CD14-positive monocyte (primary cell): ENCODE measurements at places on chromosomes 16 and 17.

DNA sequence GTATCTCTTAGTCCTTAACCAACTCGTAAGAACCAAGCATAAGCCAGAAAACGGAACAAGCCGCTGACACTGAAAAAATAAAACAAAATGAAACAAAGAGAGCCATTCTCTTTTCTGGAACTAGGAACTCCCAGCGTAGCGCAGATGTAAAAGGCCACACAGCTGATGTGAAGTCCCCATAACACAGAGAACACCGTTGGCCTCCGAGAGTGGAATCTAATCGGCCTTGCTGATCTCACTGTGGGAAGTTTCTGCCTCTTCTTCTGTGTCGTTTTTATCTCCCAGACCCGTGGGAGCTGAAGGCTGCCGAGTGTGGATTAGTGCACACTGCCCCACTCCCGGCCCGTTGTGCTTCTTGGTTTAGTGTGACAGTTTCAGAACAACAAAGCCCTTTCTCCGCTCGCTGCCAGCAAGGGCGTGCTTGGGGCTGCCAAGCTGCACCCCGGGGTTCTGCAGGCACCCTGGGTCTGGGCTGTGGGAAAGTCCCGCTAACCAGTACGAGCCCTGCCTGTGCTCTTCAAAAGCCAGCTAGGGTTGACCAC lies 21.7 kb downstream of the TTYH2 start:
- DNase-seq: peak; percentile 47

DNA sequence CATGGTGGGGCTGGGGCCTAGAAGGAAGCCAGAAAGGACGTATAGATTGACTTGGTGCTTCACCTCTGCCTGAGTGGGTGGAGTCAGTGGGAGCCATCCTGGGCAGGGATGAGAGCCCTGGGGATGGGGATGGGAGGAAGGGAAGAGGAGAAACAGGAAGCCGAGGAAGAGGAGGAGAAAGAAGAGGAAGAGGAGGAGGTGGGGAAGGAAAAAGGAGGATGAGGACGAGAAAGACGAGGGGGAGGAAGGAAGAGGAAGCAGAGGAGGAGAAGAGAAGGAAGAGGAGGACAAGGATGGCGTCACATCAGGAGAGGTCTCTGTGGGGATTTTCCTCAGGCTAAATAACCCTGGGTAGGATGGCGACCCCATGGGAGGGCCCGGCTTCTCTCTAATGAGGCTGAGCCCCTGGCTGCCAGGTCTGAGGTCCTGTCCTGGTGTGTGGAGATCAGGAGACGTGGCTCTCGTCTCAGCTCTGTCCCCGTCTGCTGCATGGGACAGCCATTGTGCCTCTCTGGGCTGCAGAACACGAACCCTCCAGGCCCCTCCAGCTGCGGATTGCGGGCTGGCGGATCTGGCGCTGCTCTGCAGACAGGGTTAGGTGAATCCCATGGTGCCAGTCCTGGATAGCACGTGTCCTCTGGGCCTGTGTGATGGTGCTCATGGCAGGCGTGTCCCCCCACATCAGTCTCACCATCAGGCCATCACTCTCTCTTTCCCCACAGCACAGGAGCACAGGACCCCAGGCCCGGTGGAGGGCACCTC lies 35.5 kb upstream of the MTSS2 start:
- no peak for DNase-seq

DNA sequence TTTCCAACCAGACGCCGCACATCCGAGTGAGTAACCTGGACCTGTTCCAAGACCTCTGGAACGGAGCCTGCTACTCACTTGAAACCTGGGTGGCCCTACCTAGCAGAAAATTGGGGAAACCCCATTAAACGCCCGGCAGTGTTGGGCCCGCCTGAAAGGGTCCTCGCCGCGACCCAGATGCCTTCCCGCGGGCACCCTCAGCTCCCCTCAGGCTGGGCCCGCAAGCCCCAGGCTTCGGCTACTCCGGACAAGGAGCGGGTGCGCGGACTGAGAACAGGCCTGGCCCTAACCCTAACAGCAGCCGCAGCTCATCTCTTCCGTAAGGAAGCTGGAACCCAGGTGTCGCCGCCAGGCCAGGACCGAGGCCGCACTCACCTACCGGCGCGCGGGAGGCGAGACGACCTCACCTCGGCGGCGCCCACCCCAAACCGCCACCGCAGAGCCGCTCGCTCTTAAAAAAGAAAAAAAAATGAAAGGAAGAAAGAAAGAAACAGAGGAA lies 344 bp downstream of the PSME3IP1 start:
- peak; percentile 42 for DNase-seq

- DNase-seq: no peak
These were observed 83.5 kb downstream of the FTO start for GRCh38 chr16:53787423-53787822.

DNA sequence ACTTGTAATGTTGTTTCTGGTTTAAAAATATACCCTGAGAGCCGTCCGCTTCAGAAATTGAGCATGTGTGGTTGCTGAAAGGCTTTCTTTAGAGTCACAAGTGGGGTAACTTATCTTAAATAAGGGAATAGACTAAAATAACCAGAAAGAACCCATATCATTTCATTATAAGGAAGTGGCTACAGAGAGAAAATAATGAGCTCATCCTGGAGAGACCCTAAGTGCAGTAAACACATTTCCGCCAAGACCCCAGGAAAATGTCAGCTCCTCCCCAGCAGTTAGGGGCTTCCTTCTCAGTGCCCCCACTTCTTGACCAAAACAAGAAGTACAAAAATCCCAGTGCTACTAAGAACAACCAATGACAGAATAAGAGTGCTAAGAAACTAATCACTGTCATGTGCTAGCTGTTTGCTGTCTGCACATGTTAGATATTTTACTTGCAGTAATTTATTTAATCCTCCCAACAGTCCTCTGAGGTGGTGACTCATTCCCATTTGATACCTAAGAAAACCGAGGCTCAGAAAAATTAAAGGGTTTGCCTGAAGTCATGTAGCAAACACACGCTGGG lies 83.5 kb downstream of the CDYL2 start:
- no peak for DNase-seq

- DNase-seq: peak; percentile 94
These were observed 18.2 kb upstream of the ABR start for GRCh38 chr17:1197781-1198490.

GRCh38 chr16:74465281-74465680 lies 44.0 kb upstream of the CLEC18B start:
- no peak for DNase-seq
